Anterior cingulate cortex (tissue), 58 donors: ENCODE measurements at places on chromosomes 11 and 22.

DNA sequence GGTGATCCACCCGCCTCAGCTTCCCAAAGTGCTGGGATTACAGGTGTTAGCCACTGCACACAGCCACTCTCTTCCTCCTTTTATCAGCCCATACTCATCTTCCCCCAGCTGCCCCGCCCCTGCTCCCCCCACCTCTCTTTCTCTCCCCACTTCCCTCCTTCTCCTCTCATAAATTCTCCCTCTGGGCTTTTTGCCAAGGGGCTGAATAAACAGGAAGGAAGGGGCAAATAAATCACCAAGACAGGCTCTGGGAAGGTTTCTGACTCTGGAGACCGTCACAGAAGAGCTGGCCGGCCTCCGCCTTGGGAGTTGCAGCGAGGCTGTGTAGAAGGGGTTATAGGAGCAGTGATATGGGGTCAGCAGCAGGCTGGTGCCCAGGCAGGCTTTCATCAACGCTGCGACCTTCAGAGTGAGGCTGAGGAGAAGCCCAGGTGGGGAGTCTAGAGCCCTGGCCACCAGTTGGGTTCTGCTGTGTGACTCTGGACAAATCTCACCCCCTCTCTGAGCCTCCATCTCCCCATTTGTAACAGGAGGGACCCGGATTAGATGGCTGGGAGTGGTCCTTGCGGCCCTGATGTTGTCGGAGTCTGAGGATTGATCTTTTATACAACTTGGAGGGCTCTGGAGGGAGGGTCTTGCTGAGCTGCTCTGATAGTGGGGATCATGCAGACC, 62.6 kb upstream of the RASD2 start:
- no peak for DNase-seq

GRCh38 chr11:5846701-5847100, 5.0 kb upstream of the OR52E6 start:
- DNase-seq, result no peak

DNA sequence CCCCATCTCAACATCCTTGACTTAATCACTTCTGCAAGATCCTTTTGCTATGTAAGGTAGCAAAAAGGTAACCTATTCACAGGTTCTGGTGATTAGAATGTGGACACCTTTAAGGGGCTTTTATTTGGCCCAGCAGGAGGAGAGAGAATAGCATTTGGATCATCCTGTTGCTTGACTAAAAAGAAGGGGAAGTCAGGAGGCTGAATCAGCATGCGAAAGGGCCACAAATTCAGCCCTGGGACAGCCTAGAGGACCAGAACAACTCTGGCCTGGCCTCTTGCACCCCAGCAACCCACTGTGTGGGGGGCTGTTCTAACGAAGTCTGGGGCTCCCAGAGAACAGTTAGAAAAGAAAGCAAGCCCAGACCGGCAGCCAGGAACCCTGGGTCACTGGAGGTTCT, 3.2 kb upstream of the HMOX1 start:
- DNase-seq, result no peak

GRCh38 chr22:45575607-45576272, 73.1 kb downstream of the FBLN1 start:
- no peak for DNase-seq

DNA sequence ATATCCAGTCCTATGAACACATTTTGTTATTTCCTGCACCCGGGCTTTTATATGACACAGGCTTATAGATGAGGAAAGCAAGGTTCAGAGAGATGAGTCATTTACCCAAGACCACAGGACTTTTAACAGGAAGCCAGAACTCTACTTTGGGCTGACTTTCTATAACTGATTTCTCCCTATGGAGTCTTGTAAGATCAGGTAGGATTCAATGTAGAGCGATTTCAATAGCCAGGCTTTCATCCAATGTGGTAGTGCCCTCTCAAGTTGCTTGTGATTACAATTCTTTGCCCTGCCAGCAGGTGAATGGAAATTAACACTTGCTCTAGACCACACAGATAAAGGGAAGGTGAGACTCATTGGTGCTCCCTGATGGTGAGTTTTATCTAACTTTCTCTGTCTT, 378.3 kb downstream of the INSC start:
- no peak for DNase-seq

DNA sequence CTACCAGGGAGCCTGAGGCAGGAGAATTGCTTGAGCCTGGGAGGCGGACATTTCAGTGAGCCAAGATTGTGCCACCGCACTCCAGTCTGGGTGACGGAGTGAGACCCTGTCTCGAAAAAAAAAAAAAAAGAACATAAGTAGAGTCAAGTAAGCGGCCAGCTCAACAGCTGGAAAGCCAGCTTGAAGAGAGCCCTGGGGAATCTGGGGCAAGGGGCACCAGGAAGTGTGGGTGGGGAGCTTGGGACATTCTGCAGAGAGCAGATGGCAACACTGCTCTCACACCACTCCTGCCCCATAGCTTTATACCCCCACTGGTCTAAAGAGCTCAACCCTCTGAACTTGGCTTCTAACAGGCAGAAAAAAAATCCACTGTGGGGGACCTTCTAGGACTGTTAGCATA, 505.6 kb downstream of the BUD13 start:
- DNase-seq, result no peak

- no peak for DNase-seq
These were observed 59.9 kb downstream of the TRAF6 start for GRCh38 chr11:36450110-36450572.

- no peak for DNase-seq
These were observed 1334.4 kb downstream of the LRRC4C start for GRCh38 chr11:40125054-40125453.

- no peak for DNase-seq
These were observed 476.9 kb downstream of the MIAT start for GRCh38 chr22:27134315-27134701.

- no peak for DNase-seq
These were observed 96.6 kb downstream of the KCNC1 start for GRCh38 chr11:17831228-17831627.

DNA sequence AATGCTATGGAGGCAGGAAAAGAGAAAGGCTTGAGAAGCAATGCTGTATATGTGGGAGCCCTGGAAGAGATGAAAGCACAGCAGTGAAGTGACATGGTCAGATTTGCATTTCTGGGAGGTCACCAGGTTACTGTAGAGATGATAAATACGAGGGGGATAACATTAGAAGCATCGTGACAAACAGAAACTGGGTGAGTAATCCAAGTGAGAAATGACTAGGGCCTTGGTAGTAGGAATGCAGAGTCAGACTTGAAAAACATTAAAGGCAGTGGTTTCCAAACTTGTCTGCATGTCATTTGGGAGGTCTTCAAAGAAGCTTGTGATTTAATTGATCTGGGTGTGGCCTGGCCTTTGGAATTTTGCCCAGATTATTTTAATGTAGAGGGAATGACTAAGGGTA, 43.9 kb downstream of the CCDC34 start:
- DNase-seq, result no peak

DNA sequence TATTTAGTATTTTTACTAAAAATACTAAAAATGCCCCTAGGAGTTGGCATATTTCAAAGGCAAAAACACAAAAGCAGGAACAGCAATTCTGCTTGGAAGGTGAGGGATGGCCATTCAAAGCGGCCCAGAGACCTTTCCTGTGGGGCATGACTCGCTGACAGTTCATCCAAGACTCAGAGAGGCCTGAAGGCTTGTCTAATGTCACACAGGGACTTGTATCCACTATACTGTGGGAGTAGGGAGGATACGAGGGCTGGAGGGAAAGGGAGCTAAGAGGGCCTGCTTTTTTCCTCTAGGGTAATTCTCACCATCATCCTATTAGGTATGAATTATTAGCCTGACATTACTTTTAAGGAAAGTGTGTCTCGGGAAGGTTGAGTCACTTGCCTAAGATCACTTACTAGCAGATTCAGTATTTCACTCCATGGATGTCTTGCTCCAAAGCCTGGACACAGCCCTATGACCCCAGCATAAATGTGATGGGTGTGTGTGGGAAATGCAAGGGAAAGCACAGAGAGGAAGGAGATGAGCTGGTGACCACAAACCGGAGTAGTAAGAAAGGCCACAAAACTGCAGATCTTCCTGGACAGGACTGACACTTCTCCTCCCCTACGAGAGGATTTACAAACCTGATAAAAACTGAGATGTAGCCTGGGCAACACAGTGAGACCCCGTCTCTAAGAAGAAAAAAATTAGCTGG, 16.7 kb upstream of the UCP3 start:
- no peak for DNase-seq

DNA sequence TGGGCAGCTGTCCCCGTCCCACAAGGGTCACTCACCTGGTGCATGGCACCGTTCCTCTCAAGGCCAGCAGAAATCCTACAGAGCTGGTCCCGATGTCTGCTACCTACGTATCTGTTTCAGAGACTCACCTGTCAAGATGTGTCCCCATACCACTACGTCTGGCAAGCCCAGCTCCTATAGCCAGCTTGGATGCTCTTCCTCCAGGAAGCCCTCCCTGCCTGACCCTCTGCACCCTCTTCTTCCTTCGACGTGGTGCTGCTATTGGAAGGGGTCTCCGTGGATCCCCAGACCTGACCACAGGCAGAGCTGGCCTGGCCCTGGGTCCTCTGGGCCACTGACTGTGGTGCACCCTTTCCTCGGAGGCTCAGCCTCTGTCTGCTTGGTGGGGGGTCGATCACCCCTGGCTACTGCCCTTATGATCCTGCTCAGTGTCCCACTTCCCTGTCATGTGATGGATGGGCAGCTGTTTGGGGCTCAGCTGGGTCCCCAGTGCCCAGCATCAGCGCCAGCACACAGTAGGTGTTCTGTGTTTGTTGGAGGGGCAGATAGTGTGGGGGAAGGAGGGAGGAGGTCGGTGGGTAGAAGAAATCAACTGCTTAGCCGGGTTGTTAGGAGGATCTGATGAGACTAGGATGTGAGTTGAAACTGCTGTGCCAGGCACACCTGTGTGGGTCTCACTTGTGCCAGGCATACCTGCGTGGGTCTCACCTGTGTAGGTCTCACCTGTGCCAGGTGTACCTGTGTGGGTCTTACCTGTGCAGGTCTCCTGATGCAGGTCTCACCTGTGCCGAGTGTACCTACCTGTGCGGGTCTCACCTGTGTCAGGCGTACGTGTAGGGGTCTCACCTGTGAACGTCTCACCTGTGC, 21.7 kb upstream of the ARHGAP8 start:
- no peak for DNase-seq

DNA sequence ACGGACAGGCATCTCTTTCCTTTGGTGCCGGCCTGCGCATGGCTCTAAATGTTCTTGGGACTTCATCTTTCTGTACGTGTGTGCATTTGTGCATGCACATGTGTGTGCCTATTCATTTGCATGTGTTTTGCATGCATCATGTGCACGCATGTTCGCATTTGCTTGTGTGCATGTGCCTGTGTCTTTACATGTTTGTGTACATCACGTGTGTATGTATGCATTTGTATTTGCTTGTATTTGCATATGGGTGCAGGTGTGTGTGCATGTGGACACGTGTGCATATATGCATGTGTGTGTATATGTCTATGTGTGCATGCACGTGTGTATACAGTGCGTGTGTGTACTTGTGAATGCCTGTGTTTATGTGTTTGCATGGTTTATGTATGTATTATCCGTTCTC, 13.5 kb upstream of the FADD start:
- DNase-seq, result no peak

GRCh38 chr11:28123151-28123581, 15.0 kb downstream of the METTL15 start:
- DNase-seq, result no peak

DNA sequence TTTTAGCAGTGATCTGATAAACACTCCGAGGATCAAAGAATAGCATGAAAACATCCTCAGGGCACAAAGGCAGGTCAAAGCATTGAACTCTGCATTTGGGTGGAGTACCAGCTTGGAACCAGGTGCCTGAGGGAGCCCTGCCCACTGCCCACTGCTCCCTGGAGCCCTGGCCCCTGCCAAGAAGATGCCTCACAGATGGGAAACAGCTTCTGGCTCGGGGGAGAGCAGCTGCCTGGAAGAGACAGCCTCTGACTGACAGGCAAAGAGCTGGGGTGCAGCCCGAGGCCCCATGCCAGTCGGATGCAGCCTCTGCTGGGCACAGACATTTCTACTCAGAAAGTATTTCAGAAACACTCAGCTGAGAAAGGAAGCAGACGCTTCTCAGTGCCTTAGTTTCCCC, 13.2 kb downstream of the LMO1 start:
- DNase-seq, result no peak

GRCh38 chr11:115996125-115996807, 492.1 kb upstream of the CADM1 start:
- no peak for DNase-seq

DNA sequence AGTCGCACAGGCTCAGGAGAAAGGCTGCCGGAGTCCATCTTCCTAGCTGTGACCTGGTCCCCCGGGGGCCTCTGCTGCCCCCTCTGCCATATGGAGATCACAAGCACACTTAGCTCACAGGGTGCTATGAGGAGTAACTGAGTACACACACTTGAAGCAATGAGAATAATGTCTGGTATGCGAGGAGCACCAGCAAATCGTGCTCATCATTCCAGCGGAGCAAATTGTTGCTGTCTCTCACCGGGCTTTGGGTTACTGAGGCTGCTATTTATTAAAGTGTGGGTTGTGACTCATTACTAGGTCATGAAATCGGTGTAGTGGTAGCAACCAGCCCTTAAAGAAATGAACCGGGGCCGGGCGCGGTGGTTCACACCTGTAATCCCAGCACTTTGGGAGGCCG, 48.1 kb upstream of the EIF3D start:
- DNase-seq, result no peak

DNA sequence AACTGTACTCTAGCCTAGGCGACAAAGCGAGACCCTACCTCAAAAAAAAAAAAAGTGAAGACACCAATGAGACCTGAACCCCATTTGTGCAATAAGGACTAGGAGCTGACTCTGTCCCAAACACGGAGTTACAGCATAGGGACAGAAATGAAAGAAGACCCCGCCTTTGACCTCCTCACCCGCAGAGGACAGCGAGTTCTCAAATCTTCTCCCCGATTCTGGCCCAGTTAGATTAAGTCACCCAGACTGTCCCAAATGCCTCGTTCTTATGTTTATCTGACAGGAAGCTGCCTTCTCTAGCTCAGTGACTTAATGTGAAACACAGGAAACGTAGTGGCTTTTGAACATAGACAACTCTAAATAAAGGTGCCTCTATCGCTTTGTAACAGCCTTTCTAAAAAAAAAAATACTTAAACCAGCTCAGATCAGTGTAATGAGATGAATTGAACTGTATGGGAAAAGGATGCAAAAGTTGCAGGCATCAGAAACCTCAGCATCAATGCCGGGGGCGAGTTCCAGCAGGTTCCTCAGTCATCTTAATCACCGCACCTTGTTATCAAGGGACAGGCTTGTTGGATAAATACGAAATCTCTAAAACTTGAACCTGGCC, 10.6 kb downstream of the MYH9 start:
- DNase-seq, result no peak

DNA sequence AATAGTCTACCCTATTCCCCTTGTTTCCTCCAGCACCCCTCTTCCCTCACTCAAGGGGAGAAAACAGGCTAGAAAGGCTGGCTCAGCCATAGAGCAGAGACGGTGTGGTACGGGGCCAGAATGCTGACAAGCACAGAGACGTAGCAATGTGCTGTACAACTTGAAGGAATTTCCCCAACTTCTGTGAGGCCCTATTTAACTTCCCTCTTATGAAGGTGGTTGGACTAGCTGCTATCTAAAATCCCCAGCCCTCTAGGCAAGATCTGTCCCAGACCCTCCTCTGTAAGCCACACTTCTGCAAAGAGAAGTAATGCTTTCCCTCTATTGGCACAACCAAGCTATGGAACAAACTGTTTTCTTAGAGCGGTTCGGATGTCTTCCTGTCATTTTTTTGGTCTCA, 37.8 kb downstream of the PLEKHA7 start:
- no peak for DNase-seq

GRCh38 chr11:8126649-8127289, 42.1 kb downstream of the RIC3 start:
- no peak for DNase-seq

GRCh38 chr11:66953081-66953833, 4.9 kb downstream of the PC start:
- no peak for DNase-seq

GRCh38 chr11:75639762-75640181, 29.1 kb downstream of the MAP6 start:
- peak; percentile 84 for DNase-seq
